CD4-positive, alpha-beta memory T cell (primary cell): ENCODE measurements at places on chromosomes 6 and 20. TPM values are rescaled to one million over a fixed set of nuclear protein-coding genes. Genes with fewer than 3 reads are reported as not detected.

GRCh38 chr6:28901831-28902230 is 22.0 kb downstream of the TRIM27 start:
- H3K27me3 ChIP-seq: no peaks in the 10 kb centered on the region
- H3K4me1 ChIP-seq: peaks cover 17% of the 10 kb centered on the region
- no peak overlapping the region for H3K27ac ChIP-seq
- DNase-seq: no peak
- H3K36me3 ChIP-seq: peaks cover 34% of the 10 kb centered on the region

DNA sequence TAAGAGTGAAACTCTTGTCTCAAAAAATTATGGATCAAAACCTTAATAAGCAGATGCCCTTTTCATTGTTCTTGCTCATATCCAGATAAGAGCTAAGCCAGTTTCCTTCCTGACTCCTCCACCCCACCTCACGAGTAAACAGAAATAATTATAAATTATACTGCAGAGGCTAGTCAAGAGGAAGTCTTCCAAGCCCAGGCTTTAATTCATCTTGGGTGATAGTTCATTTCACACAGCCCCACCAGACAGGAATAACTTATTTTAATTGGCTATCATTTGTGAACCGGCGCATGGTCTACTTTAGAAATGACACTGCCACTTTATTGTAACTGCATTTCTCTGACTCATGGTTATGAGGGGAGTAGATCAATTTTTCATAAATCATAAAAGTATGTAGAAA is 102.0 kb downstream of the BTBD3 start:
- no peak overlapping the region for H3K27ac ChIP-seq
- no peak for DNase-seq
- H3K4me1 ChIP-seq: no peaks in the 10 kb centered on the region
- H3K27me3 ChIP-seq: no peaks in the 10 kb centered on the region
- no peaks in the 10 kb centered on the region for H3K36me3 ChIP-seq
- H3K4me3 ChIP-seq: no peak overlapping the region

DNA sequence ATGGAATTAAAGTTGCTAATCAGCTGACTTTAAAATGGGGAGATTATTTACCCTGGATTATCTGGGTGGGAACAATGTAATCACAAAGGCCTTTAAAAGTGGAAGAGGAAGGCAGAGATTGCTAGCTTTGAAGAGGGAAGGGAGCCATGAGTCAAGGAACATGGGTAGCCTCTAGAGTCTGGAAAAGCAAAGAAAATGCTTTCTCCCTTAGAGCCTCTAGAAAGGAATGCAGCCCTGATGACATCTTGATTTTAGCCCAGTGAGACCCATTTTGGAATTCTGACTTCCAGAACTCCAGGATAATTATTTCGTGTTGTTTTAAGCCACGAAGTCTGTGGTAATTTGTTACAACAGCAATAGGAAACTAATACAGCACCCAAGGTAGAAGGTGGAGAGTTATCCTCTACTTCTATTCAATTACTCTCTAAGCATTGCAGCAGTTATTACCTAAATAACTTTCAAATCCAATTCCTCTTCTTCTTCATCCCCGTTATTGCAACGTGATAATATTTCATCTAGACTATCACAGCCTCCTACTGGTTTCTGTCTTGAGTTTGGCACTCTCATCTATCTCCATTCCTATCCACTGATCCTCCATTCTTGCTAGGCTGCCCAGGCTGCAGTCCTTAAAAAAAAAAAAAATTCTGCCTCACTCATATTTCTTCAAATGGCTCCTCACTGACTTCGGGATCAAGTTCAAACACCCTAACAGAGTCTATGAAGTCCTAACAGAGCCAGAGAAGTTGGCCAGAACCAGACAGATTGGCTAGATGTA is 224.3 kb downstream of the BTBD9 start:
- H3K36me3 ChIP-seq: no peaks in the 10 kb centered on the region
- no peaks in the 10 kb centered on the region for H3K27me3 ChIP-seq
- H3K27ac ChIP-seq: no peak overlapping the region
- DNase-seq: no peak

DNA sequence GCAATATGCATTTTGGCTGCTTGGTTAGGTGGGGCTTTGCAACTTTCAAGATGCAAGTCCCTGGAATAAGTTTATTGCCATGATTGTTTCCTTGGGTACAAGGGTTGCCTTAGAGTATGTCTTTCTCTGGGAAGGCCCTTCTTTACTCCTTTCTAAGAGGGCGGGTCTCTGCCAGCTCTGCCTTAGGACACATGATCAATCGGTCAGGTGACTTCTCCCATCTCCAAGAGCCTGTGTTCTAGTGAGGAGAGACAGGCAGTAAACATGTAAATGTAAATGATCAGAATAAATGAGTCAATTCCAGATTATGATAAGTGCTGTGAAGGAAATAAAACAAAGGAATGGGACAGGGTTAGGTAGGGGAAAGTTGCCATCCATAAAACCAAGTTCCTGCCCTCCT is 43.2 kb upstream of the BCAS1 start:
- H3K27me3 ChIP-seq: no peaks in the 10 kb centered on the region
- no peak overlapping the region for H3K4me3 ChIP-seq
- no peak overlapping the region for H3K27ac ChIP-seq

DNA sequence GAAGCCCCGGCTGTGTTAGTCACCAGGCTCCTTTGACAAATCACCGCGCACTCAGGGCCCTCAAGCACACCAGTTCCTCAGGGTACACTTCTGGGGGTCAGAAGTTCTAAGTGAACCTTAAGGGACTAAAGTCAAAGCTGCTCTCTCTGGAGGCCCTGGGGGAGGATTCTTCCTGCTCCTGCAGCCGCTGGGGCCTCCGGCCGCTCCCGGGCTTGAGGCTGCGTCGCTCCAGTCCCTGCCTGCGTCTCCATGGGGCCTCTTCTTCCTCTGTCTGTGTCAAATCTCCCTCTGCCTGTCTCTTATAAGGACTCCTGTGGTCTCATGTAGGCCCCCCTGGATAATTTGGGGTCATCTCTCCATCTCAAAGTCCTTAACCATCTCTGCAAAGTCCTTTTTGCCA is 18.1 kb upstream of the GATA5 start:
- no peaks in the 10 kb centered on the region for H3K4me1 ChIP-seq
- no peak overlapping the region for H3K4me3 ChIP-seq
- no peaks in the 10 kb centered on the region for H3K27me3 ChIP-seq
- DNase-seq: no peak

DNA sequence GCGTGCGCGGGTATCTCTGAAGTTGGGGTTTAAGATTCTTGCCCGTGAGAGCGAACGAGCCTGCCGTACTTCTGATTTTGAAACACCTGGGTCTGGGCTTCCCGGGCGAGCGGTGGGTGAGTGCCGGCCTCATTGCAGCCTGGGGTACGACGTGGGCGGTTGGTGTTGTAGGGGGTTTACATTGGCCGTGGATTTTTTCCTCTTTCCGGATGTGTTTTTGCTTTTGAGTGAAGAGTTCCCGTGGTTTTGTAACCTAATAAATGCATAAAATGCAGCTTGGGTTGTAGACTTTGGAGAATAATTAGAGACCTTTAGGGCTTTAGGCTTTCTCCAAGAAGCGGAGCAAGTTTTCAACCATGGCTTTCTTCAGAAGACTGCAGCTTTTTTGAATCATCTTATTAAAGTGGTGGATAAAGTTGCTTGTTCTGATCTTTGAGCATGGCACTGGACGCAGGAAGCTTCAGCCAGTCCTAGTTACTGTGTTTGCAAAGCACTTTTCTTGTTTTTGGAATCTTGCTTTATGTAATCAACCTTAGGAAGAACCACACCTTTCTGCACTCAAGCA is 314 bp downstream of the FARS2 start:
- DNase-seq: peak; percentile 11
- peak overlapping the region; percentile 96 for H3K4me3 ChIP-seq
- no peaks in the 10 kb centered on the region for H3K27me3 ChIP-seq
- H3K36me3 ChIP-seq: no peaks in the 10 kb centered on the region
- peaks cover 21% of the 10 kb centered on the region for H3K4me1 ChIP-seq

- no peaks in the 10 kb centered on the region for H3K4me1 ChIP-seq
- no peak overlapping the region for H3K27ac ChIP-seq
- no peak overlapping the region for H3K4me3 ChIP-seq
- DNase-seq: no peak
- H3K27me3 ChIP-seq: no peaks in the 10 kb centered on the region
Observed at GRCh38 chr6:85183841-85184240, 266.0 kb upstream of the NT5E start.

The MCCD1 gene
- polyA plus RNA-seq: not detected
